ENCODE measurements at places on chromosomes 11 and 22.

DNA sequence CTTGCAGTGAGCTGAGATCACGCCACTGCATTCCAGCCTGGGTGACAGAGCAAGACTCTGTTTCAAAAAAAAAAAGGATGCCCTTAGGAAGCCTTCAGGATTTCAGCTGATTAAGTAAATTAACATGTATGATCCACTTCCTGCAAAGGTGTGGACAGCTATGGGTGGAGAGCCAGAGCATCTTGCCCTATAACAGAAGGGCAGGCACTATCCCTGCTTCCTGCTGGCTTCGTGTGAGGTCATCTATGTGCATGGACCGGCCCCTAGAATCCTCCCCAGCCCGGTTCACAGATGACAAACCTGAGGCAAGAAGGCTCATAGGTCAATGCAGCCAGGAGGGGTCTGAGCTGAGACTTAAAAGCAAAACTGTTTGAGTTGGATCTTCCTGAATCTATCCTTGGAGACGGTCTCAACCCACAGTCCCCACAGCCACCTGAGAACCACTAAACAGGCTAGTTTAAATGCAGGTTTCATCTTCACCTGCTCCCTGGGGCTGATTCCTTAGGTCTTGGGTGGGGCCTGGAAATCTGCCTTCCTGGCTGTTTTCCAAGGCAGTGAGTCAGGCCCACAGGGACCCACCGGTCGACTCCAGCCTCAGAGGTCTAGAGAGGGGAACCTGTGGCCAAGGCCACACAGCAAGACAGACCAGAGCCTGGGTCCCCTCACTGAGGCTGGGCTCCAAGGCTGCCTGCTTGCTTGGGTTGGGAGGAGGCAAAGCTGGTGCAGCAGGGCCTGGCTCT lies 55.2 kb upstream of the MPEG1 start:
- DNase-seq, result no peak

GRCh38 chr11:73838443-73839122 lies 38.1 kb downstream of the COA4 start:
- no peak for DNase-seq

GRCh38 chr11:133902506-133902905 lies 54.3 kb downstream of the IGSF9B start:
- no peak for DNase-seq

DNA sequence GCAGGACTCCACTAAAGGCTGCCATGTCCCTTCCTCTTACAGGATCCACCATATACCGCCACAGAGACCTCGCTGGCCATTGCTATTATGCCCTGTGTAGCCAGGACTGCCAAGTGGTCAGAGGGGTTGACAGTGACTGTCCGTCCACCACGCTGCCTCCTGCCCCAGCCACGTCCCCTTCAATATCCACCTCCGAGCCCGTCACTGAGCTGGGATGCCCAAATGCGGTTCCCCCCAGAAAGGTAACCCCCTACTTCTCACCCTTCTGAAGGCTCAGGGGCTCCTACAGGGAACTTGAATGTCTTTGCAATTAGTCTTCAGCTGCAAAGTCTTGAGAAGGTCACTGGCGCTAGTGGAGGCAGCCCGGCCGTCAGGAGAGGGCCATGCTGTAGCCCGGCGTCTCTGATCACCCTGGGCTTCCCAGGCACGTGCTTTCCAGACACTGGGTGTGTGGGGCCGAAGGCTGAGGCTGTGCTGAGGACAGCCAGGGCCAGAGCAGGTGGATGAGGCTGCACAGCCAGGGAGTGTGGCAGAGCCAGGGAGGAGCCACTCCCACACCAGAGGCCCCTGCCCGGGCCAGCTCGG lies 30.0 kb upstream of the MUC5B start:
- DNase-seq, result no peak

DNA sequence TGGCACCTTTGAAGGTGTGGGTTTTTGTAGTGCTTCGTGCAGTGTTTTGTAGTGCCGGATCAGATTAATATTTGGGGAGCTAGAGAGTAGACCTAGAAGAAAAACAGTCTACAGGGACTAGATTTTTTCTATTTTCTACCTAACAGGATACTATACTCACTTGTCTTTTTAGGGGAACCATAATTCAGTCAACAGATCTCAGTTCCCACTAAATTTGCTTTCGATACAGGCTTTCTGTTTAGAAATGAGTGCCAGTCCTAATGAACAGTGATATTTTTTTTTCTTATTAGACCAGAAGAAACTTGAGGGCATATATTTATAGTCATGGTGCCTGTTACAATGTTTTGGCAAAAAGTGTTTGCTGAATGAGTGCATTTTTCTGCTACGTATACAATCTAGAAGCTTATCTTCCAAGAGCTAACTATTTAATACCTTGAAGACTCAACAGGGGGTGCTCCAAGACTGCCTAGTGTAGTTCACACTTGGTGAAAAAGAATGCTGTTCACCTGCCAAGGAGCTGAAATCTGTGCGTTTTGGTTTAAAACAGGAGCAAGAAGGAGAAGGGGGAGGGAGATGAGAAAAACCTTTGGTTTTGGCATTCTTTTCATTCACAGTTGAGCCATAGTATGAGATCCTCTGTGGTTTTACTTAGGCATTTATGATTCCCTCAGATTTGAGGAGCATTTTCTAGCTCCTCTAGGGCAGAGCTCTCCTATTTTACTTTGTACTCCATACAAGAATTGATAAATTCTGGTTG lies 44.9 kb upstream of the VSTM5 start:
- DNase-seq, result no peak

GRCh38 chr11:75437966-75438659 lies 5.1 kb upstream of the KLHL35 start:
- no peak for DNase-seq

GRCh38 chr11:94926698-94927237 lies 46.6 kb downstream of the CWC15 start:
- no peak for DNase-seq

DNA sequence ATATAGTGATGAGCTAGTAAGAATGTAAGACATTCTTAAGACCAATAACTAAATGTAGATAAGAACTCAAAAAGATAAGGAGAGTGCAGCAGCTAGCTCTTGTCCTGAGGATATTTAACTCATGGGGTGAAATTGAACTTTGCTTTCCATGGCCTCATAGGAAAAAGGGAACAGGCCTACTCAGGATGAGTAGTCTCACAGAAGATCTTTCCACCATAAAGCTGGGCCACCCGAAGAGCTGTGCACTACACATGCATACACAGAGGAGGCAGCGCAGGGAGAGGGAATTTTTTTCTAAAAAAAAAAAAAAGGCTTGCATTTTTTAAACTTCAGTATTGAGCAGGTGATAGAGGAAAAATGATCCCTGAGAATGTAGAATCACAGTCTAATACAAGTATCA lies 59.9 kb upstream of the CFAP300 start:
- no peak for DNase-seq

DNA sequence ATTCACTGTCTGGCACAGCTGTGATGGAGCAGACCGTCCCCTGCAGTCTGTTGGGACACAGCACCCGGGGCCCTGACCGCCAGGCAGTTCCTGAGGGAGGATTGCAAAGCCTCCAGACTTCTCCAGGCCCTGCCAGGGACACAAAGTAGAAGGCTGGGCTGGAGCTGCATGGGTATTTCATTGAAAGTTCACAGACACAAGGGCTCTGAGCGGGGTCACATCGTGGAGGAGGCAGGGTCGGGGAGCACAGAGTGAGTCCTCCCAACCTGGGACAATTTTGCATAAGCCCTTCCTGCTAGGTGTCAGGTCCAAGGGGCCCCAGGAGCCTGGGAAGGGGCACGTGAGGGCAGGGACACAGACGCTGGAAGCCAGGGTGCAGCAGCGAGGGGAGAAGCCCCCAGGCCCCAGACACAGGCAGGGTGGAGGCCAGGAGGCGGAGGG lies 15.7 kb downstream of the IFITM10 start:
- no peak for DNase-seq

GRCh38 chr11:67561971-67562619 lies 21.5 kb upstream of the GSTP1 start:
- no peak for DNase-seq

GRCh38 chr11:924406-925157 lies 1.1 kb upstream of the AP2A2 start:
- DNase-seq, result no peak

Measured in NCI-H2081 treated with DMSO at 0.1 percent for 48 hours (cell line).